ENCODE measurements at places on chromosomes 7 and 10.

GRCh38 chr10:119006451-119007210, 22.9 kb upstream of the NANOS1 start:
- no peak for DNase-seq

DNA sequence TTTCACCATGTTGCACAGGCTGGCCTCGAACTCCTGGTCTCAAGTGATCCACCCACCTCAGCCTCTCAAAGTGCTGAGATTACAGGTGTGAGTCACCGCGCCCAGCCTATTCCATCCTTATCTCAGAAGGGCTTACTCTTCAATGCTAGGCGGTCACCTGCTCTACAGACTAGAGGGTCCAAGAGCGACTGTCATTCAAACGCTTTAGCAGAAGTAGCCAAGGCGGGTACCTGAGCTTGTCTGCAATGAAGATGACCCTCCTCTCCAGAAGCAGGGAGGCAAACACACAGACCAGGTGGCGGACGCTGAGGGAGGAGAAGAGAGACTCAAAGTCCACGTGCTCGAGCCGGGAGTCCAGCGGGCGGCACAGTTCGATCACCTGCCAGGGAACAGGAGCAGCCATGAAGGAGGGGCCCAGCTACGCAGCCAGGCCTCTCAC, 65.1 kb upstream of the MKRN1 start:
- no peak for DNase-seq

GRCh38 chr7:12719141-12719919, 31.9 kb downstream of the ARL4A start:
- DNase-seq, result no peak

DNA sequence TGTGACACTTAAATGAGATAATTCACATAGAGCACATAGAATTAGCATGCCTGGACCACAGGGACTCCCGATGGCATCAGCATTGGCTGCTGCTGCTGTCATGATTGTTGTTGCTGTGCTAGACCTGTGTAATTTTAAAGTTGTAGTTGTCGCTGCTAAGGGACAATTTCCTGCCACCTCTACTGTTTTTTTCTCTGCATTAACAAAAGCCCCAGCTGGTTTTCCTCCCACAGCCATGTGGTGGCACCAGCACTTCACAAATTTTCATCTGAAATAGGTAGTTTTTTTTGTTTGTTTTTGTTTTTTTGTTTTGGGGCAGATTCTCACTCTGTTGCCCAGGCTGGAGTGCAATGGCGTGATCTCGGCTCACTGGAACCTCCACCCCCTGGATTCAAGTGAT, 25.4 kb upstream of the PRXL2A start:
- DNase-seq, result no peak

- no peak for DNase-seq
These were observed 74.4 kb upstream of the EFCAB10 start for GRCh38 chr7:105655500-105656380.

DNA sequence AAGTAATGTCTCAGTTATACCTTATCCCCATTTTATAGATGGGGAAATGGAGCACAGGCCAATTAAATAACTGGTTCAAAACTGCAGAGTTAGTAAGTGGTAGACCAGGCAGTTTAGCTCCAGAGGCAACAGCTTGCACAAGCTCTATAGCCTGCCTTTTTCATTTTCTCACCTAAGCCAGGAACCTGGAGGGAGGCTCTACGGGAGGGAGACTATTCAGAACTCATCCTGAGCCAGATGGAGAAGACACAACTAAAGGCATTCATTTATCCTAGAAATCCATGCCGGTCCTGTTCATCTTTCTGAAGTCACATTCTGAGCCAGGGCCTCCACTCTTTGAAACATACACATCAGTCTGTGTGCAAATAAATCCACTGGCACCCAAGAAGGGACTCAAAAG, 103.2 kb downstream of the CALN1 start:
- no peak for DNase-seq

DNA sequence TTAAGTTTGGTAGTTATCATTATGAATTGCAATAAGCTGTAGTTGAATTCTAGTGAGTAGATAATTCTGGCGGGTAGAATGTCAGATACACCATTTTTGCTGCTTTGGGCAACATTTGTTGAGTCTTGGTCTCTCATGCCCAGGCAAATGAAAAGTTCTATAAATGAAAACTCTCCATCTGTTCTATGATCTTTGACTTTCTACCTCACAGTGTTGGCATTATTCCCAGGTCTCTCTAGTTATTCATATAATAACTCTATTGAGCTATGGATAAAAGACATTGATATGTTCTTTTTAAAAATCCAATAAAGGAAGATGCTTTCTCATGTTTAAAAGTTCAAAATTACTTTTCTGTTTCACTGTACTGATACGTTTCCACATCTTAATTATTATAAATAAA, 415.3 kb upstream of the SEMA3D start:
- DNase-seq, result no peak

DNA sequence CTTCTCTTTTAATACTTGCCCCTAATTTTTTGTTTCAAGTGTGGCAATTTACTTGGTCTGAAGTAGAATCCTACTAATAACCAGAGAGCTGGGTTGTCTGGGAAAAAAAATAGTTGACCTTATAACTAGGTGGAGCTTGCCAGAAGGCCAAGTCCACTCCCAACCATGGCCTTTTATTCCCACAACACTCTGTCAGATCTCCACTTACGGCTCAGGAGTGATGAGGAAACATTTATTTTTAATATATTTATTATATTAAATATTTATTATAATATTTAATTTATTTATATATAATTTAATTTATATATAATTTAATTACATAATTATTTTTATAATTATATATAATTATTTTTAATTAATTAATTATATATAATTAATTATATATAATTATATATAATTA, 58.8 kb downstream of the TSPAN12 start:
- DNase-seq, result no peak

DNA sequence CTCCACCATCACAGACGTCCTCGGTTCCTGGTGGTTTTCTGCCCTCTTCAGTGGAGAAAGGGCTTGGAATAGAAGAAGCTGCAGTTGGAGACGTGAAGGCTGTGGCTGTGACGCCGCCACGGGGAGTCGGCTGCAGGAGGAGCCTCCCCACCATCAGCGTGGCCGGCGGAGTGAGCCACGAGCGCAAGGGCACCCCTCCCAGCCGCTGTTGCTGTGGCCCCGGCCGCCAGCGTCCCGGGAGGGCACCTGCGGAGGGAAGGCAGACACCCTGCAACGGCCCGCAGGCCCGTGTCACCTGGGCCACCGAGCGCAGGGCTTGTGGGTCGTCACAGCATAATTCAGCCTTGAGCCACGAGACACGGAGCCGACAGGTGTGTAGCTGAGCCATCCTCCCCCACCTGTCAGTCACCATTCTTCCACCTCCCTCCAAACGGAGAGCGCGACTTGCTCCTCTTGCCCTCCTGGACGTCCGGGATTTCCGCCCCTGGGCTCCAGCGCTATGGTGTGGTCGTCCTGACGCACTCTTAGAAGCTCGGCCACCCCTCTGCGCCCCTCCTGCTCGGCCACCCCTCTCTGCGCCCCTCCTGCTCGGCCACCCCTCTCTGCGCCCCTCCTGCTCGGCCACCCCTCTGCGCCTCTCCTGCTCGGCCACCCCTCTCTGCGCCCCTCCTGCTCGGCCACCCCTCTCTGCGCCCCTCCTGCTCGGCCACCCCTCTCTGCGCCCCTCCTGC, 102.7 kb downstream of the PTPRN2 start:
- DNase-seq, result no peak

DNA sequence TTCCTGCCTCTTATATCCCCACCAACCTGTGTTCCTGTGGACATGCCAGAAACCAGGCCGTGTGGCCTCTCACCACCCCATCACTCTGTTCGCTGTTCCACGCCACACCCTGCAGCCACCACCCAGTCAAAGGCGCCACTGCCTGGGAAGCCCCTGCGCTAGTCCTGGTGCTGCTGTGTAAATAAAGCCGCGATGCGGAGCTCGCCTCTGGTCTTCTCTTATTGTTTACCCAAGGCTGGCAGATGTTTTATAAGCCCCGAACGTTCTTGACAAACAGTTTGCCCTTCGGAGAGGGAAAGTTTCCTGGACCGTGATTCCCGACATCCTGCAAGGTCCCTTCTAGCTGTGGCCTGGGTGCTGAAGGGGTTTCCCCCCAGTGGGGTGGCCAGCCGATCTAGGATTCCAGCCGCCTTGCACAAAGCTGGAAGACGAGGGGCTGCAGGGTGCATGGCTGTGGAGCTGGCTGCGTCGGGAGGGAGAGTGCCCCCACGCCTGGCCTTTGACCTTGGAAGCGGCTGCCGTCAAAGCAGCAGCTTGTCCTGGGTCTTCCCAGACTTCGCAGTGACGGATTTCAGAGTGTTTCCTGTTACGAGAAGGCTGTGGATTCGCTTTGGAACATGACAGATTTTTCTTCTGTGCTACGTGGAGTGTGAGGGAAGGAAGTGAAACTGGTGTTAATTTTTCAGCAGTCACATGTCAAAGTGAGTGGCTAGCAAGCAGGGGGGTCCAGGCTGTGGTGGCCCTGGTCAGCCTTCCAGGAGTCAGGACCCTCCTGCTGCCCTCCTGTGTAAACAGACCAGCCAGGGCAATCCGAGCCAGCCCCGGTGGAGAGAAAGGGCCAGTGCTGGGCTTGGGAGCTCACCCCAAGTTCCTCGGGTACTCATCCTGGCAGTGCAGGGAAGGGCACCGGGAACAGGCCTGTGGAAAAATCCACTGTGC, 61.6 kb downstream of the LHPP start:
- no peak for DNase-seq

GRCh38 chr7:42151309-42151708, 85.7 kb downstream of the GLI3 start:
- DNase-seq, result no peak

DNA sequence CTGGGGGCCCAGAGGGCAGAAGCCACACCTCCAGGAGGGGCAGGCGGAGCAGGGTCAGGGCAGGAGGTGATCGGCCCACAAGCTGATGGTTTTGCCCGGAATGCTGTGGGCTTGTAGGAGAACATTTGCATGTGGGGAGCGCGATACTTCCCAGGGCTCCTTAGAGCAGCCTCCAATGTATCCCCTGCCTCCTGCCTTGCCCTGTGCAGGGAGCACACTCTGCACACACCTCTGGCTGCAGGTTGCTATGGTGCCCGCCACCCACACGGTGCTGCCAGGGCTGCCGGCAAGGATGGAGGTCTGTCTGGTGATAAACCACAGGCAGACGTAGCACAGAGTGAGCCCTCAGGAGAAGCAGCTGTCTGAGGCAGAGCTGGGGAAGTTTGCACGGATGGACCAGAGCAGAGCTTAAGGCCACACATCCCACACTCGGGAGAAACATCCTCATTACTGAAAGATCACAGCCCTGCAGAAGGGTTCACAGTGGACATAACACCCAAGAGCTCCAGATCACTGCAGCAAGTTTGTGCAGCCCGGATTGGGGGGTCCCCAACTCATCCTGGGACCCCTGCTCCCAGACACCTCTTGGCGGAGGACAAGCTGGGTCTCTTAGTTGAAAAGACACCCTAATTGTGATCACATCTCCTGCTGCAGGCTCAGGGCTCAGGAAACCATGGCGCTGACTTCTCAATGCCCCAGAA, 41.8 kb downstream of the VIPR2 start:
- no peak for DNase-seq

- no peak for DNase-seq
These were observed 7.0 kb upstream of the CALD1 start for GRCh38 chr7:134772401-134772800.

- no peak for DNase-seq
These were observed 223.8 kb downstream of the PRPF18 start for GRCh38 chr10:13810568-13810967.

GRCh38 chr7:93935102-93935501, 13.6 kb downstream of the GNG11 start:
- DNase-seq, result no peak

DNA sequence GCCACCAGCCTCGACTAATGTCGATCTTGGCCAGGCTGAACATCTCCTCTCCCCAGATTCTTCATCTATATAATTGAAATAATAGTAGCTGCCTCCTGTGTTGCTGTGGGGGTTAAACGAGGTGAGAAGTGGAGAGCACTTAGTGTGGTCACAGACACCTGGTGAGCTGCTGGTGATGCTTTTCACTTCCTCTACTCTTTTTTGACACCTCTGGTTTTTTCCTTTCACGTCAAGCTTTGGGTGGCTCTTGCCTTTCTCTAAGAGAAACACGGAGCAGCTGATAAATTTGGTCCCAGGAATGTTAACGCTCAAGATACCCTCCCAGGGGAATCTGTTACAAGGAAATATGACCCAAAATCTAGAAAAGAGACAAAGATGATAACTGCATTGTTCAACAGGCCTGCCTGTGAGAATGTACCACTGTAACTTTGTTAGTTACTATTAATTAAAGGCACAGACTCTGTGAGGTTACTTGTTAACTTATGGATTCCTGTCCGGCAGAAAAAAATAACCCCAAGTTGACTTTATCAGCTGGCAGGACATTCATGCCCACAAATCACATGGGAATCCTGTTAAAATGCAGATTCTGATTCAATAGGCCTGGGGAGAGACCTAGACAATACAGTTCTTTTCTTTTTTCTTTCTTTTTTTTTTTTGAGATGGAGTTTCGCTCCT, 9.5 kb upstream of the NPFFR1 start:
- no peak for DNase-seq

DNA sequence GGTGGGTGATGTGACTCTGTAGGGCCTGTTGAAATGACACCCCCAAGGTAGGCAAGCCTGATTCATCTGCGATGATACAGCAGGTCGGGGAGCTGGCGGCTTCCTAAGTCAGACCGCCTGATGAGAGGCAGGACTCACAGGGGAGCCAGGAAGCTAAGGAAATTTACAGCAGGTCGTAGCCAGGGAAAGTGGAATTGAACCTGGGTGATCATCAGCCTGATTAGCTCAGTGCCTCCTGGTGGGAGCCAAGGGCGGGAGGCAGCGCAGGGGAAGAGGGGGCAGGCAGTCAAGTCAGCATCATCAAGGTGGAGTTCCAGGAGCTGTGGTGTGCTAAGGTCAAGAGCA, 18.5 kb upstream of the TRIM56 start:
- DNase-seq, result no peak

DNA sequence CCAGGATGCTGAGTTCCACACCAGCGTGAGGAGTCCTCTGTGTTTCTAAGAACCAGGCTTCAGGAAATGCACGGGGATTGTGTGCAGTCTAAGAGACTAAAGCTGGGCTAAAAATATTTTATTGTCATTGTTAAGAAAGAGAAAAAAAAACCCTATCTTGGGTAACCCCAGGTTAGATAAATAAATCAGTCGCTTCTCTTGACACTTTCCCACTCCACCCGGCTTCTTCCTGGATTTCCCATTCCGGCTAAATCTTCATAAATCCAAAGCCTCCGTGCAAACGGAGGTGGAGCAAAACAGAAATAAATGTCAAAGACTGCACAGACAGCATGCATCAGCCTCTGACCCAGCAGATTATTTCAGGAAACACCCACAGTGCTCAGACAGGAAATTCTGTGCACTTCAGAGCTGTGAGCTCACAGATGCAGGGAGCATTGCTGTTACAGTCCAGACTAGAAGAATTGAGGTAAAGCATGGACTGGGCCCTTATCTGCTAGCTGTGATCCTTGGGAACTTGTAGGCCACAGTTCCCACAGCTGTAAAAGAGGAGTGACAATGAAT, 44.8 kb upstream of the GRID1 start:
- no peak for DNase-seq

GRCh38 chr7:77326131-77326530, 90.0 kb downstream of the GSAP start:
- no peak for DNase-seq

Measured in activated CD8-positive, alpha-beta memory T cell treated with anti-CD3 and anti-CD28 coated beads for 48 hours (primary cell).